ENCODE measurements at places on chromosomes 11 and 22.
A peak's percentile ranks its signal among the peaks of the same experiment; 100 is the strongest.

DNA sequence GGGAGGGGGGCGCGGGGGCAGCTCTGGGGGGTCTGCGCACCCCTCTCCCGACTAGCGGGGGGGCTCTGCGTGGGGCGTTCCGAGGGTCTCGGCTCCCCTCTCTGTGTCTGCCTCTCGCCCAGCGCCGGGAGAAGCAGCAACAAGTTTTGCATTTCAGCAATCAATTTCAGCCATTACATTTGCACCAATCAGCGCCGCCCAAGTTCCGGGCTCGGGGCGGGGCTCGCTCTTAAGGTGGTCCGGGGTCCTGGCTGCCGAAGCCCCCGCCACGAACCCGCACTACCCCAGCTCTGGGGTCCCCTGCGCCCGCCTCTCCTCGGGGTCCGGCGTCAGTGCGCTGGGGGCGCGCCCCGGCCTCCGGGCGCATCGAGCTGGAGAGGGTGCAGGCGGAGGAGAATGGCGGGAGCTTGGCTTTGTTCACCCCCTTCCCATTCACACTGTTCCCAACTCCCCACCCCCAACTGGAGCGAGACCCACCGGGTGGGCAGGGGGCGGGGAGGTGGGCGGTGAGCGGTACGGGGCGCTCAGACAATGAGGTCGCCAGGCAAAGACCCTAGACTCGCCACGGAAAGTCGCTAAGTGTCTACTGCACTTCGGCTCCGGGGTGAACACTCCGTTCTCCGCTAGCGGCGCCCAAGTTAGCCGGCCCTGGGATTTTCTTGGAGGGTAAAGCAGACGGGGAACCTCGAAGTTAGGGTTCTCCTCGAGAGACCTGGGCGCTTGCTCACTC is at the start of gene MN1:
Gene MN1, minus strand, starts transcription at position 141 of the 730 bp plus-strand sequence. CDS start 1,213 bp downstream, outside the sequence.
- peaks cover 5% of the 10 kb centered on the region for H3K27me3 ChIP-seq
- H3K36me3 ChIP-seq: no peaks in the 10 kb centered on the region
- peak within 1 kb of the TSS; percentile 27 for H3K4me3 ChIP-seq
- peak within 1 kb of the TSS; percentile 10 for H3K27ac ChIP-seq
- peaks cover 23% of the 10 kb centered on the region for H3K4me1 ChIP-seq
- peak; percentile 39 for DNase-seq

DNA sequence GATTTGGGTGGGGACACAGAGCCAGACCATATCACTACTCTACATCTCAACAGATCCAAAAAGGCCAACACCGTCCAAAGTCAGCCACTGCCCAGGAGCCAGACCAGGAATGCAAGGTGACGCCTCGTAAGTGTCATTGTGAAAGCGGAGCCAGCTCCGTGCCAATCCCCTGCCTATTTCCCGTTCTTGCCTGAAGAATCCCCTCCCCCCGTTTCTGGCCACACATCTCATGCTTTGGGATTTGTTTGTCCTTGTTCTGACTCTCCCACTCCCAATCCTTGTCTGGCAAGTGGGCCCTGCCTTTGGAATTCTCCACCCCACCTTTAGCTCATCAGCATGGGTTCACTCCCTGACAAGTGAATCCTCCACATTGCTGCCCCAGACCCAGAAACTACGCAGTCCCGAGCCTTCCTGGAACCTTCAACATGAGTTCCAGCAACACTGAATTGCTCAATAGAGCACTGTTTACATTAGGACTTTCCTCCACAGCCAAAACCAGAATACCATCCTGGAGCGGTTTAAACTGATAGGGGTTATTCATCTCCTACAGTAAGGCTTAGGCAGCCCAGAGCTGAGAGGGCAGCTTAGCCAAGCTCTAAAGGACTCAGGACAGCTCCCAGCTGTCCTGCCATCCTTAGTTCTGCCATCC is 6.0 kb upstream of the SLC35C1 start:
- H3K4me3 ChIP-seq: no peak overlapping the region
- H3K36me3 ChIP-seq: no peaks in the 10 kb centered on the region
- H3K4me1 ChIP-seq: peaks cover 40% of the 10 kb centered on the region
- H3K27me3 ChIP-seq: no peaks in the 10 kb centered on the region
- no peak for DNase-seq

GRCh38 chr11:37450613-37451012 is 852.6 kb upstream of the RAG2 start:
- peaks cover 27% of the 10 kb centered on the region for H3K4me1 ChIP-seq
- no peak for DNase-seq
- no peak overlapping the region for H3K4me3 ChIP-seq
- no peaks in the 10 kb centered on the region for H3K27me3 ChIP-seq
- H3K36me3 ChIP-seq: no peaks in the 10 kb centered on the region

- H3K4me1 ChIP-seq: no peaks in the 10 kb centered on the region
- no peak overlapping the region for H3K27ac ChIP-seq
- no peak for DNase-seq
These were observed 19.8 kb downstream of the SAA1 start for GRCh38 chr11:18285841-18286240.

All from liver (tissue), 10 donors.